ENCODE measurements at places on chromosomes 7 and 10. TPM values are rescaled to one million over a fixed set of nuclear protein-coding genes. Genes with fewer than 3 reads are reported as not detected.

ANKRD30A gene
- total RNA-seq = not detected

EVX1 gene
- total RNA-seq = 0.11 TPM

NT5C3A gene
- total RNA-seq = 49.2 TPM

NPFFR1 gene
- 0.05 TPM for total RNA-seq

DGKB gene
- total RNA-seq = not detected

KEL gene
- 0.11 TPM for total RNA-seq

VPS26A gene
- total RNA-seq = 35.0 TPM

DNA sequence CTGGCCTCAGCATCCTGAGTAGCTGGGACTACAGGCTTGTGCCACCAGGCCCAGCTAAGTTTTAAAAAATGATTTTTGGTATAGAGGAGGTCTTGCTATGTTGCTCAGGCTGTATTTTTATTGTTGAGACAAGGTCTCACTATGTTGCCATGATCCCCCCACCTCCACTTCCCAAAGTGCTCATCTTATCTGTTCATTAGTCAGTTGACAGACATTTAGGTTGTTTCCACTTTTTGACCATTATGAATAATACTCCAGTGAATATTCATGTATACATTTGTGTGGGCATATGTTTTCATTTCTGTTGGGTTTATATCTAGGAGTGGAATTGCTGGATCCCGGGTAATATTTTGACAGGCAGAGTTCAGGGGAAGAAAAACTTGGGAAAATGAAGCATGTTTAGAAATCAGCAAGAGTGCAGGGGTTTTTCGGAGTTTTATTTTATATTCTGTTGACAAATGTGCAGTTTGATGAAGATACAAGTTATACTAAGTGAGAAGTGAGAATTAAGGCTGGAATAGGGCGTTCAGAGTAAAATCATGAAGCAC is 2.7 kb upstream of the SCD start:
- DNase-seq = no peak

- no peak for DNase-seq
Measured at GRCh38 chr7:156050636-156051569, 238.6 kb upstream of the SHH start.

DNA sequence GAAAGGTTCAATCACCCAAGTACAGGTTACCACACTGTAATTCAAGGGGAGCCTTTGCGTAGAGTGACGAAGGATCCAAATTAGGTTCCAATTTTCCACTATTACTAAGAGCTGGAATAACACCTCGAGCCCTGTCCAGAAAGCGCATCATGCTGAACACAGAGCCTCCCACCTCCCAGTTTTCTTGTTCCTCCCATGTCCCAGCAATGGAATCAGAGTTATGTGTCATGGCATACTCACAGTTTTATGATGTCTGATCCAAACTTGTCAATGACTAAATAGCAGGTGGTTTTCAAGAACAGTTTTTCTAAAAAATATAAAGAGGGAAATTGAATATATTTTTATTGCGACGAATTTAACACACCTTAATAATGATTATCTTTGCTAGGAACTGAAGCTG is 50.6 kb downstream of the AOAH start:
- DNase-seq = no peak

GRCh38 chr7:98930921-98931320 is 52.6 kb downstream of the TRRAP start:
- DNase-seq = no peak

GRCh38 chr7:102190776-102191350 is 95.8 kb upstream of the SH2B2 start:
- no peak for DNase-seq

DNA sequence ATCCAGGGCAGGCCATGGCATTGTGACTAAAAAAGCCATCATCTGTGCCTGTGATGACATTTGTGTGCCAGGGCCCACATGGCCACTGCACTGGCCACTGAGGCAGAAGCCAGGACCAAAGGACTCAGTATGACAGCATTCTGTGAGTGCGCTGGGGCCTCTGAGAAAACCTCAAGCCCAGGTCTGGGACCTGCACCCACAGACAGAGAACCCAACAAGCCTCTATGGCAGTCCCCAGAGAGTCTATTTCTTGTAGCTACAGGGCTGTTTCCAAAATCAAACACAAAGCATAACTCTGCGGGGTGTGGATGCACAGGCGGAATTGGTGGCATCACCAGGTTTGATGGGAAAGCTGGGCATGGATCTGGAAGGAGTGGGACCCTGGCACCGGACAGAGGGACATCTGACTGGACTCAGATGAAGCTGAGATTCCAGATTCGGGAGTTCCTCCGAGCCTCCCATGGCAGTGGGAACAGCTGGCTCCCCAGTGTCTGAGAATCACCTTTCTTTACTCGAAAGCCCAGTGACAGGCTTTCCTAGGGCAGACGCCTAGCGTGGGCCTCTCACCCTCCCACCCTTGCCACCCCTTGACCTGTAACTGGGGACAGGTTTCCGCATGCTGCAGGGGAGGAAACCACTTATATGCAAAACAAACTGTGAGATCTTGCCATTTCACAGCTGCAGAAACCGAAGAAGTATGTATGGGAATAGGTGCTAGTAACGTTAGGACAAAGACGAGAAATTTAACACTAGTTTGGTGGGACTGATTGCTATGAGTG is 70.6 kb upstream of the RHEB start:
- no peak for DNase-seq

DNA sequence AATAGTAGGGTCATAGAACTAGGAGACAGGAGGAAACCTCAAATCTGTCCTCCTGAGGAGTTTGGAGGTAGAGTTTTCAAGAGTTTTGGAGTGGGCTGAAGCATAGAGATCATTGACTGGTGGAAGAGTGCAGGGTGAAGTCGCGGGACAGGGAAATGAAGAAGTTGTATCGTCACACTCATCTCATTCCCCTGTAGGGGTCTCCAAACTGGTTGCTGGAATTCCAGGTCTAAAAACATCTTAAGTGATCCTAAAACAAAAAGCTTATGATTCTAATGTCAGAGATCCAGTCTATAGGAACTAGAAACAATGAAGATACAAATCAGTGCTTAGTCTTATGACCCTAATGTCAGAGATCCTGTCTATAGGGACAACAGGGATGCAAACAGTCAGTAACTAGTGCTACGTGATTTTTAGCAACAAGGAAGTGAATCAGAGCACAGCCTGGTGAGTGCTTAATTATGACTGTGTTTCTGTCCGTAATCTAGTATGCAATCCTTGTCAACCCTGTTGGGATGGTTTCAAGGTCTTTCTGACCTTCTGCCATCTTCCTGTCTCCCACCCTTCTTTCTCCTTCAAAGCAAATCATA is 139.4 kb downstream of the SKIDA1 start:
- DNase-seq = no peak

DNA sequence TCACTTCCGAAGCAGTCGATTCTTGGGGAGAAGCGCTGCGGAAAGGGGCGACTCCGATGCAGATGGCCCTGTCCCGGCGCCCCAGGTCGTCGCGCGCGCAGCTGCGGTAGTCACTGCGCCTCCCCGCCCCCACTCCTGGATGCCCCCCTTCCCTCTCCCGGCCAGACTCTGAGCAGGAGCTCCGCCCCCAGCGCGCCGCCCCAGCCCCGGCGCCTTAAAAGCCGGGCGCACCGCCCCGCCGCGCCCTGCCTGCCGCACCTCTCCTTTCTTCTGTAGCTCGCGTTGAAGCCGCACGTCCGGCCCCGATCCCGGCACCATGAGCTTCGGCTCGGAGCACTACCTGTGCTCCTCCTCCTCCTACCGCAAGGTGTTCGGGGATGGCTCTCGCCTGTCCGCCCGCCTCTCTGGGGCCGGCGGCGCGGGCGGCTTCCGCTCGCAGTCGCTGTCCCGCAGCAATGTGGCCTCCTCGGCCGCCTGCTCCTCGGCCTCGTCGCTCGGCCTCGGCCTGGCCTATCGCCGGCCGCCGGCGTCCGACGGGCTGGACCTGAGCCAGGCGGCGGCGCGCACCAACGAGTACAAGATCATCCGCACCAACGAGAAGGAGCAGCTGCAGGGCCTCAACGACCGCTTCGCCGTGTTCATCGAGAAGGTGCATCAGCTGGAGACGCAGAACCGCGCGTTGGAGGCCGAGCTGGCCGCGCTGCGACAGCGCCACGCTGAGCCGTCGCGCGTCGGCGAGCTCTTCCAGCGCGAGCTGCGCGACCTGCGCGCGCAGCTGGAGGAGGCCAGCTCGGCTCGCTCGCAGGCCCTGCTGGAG is at the start of gene INA:
TSS of gene INA (plus strand) at position 243 of the 817 bp plus-strand sequence. CDS start at position 317, 74 bp downstream.
- no peak for DNase-seq

- DNase-seq = no peak
Measured at GRCh38 chr7:55028011-55028410, 9.2 kb downstream of the EGFR start.

DNA sequence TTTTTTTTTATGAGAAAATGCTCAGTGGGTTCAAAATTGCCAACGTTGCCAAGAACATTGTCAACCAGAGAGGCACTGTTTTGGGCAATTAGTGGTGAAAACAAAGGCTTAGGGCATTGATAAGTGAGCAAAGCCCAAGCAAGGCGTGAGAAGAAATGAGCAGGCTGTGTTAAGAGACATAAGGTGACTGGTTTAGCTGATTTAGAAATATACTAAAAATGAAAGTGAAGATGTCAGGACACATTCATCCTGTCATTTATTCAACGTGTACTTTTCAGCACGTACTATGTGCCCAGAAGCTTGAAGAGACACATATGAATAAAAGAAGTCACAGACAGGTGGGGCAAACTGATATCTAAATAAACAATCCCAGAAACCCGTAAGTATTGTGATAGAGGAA is 31.8 kb downstream of the AOAH start:
- no peak for DNase-seq

GRCh38 chr7:132993377-132994013 is 88.4 kb downstream of the CHCHD3 start:
- DNase-seq = no peak

DNA sequence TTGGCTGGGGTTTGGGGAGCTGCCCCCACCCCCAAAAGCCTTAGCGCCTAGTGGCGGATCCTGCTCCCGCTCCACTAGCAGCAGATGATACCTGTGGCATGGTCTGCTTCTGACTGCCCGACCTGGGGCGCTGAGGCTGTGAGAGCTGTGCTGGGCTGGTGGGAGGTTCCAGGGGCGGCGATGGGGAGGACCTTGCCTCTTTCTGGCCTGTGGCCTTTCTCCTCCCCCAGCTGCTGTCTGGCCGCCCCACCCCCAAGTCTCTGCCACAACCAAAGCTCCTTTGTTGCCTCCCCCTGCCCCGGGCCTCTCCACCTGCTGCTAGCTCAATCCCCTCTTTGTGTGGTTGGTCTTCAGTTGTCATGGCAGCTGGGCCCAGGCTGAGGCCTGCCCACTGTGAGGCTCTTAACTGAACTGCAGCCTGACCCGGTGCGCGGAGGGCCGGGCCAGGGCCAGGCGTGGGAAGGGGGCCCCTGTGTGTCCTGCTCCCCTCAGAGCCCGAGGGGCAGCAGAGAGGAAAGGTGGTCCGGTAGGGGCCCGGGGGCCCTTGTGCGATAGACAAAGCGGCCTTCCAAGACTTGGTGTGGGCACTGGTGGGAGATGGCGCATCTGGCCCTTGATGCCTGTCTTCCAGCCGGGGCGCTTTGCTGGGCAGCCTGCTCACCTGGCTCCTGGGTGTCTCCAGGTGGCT is 4.7 kb downstream of the ZNF775 start:
- DNase-seq = no peak

- peak; percentile 31 for DNase-seq
Measured at GRCh38 chr7:155764438-155764793, 47.8 kb downstream of the SHH start.

DNA sequence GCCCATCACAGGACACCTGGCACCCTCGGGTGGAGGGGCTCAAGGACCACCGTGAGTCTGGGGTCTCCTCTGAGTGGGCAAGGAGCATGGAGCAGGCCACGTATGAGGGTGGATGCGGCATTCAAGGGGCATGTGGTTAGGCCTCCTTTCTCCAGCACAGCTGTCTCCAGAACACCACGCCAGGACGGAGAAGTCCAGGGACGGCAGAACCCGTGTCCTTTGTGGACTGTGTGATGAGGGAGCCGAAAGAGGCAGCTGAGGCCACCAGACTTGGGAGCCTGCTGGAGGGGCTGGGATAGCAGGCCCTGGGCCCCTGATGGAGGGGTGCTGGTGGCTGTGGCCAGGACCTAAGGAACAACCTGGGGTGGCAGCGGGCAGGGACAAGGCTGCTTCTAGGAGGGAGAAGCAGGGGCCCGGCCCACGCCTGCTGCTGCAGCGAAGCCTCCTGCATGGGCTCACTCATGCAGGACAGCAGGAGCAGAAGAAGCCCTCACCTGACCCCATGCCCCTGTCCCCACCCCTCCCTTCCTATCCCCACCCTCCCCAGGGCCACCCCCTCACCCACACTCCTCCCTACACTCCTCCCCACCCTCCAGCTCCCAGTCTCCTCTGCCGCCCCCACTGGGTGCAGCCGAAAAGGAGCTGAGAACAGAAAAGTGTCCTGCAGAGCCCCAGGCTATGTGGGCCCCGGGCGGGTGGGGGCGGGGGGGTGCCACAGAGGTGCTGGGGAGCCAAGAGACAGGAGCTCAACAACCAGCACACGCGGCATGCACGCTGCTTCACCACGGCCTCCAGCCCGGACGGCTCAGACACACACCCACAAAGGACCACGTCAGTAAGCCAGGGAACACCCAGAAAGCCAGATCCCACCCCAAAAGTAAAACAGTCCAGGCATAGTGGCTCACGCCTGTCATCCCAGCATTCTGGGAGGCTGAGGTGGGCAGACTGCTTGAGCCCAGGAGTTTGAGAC is 29.7 kb downstream of the ZFAND2A start:
- DNase-seq = no peak

GRCh38 chr7:136163340-136163801 is 186.2 kb upstream of the MTPN start:
- DNase-seq = no peak
